Activated CD4-positive, alpha-beta T cell treated with anti-CD3 and anti-CD28 coated beads, Interleukin-2, amount 50 U/mL, for 24 hours (primary cell): ENCODE measurements at places on chromosomes 6 and 20.

DNA sequence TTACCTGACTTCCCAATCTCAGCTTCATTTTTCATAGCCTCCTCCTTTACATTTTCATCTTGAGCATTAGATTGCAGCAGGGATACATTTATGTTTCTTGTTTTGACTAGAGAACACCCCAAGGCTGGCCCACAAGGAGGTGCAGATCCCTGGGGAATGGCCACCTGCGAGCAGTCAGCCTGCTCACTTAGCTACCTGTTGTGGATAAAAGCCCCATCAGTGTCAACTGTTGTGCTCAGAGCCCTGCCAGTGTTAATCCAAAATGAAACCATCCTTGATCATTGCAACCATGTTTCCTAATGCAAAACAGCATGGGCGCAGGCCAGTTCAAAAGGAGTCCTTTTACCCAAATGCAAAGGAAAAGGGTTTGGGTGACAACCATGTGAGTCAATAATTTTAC lies 50.8 kb downstream of the CNR1 start:
- DNase-seq, result no peak

- no peak for DNase-seq
These were observed 115.4 kb downstream of the PFDN4 start for GRCh38 chr20:54323227-54323734.

DNA sequence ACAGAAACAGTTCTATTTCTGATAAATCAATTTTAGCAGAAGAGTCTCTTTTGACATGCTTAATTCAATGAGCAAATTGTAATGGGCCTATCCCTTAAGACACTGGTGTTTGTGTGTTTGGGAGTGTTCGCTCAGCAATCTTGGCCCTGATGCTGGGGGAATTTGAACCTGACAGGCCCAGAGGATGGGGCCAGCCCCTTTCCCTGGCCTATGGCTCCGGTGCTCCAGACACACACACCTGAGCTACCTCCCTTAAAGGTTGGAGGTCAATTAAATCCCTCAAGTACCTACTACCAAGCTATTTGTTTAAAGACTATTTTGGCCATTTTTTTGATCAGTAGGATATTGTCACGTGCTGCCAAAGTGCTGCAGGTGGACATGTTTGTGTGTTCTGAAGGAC lies 549.3 kb downstream of the PRKN start:
- DNase-seq, result no peak

DNA sequence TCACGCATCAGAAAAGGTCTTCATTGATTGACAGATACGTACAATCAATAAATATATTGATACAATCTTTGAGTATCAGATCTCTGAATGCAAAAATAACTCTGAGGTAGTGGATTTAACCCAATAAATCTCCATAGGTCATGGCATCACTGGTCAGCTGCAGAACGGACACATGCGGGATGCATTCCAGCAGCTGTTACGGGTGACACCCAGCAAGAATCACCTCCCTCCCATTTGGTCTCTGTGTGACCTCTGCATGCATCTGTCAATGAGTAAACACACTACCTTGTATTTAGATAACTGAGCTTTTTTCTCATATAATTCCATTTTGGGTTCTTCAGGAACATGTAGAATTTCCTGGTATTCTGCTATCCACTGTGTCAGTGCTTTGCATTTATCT lies 285.4 kb downstream of the SYNE1 start:
- no peak for DNase-seq

DNA sequence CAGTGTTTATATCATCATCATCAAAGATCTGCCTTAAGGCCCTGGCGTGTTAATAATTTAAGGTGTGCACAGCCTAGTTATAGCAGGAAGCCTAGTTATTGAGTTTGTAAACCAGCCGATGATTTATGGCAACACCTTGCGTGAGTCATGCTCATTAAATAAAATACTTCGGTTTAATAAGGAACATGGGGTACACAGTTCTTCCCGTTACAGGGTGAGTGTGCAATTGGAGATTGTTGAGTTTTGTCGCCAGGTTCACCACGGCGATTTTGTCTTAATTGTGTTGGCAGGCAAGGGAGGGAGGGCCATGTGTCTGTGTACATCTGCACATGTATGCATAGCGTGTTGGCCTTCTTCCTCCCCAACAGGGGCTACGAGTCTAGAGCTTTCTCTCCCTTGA lies 104.0 kb downstream of the TFAP2A start:
- DNase-seq, result no peak

DNA sequence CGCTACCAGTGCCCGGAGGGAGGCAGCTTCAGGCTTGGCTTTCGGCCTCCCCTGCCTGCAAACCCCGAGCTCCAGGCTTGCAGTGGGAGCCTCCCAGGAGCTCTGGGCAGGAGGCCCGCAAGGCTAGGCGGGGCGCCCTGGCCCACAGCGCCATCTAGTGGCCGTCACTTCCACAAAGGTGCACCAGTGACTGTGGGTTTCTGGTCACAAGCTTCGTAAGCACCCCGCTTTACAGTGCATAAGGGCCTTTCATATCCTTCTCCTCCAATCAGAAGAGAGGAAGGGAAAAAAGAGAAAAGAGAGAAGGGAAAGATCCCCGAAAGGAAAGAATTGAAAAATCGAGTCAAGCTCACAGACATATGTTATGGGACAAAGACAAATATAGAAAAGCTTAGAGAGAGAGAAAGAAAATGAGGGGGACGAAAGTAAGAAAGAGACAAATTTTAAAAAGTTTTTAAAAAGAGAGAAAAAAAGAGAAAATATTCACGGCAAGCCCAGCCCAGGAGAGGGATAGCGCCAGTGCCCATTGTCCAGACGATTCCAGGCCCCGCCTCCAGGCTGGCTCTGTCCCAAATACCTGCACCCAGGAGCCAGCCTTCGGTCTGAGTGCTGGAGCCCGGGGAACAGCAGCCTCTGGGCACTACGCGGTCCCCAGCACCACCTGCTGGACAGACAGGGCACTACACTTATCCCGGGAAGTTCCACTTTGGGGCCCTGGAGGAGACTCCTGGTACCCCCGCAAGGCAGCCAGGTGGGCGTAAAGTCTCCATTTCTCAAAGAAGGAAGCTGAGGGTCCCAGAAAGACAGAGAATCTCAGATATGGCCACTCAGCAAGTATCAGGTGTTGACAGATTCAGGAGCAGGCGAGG lies 207.1 kb downstream of the PREX1 start:
- DNase-seq, result peak; percentile 52

GRCh38 chr6:169722362-169723199 lies 1.7 kb downstream of the PHF10 start:
- no peak for DNase-seq

DNA sequence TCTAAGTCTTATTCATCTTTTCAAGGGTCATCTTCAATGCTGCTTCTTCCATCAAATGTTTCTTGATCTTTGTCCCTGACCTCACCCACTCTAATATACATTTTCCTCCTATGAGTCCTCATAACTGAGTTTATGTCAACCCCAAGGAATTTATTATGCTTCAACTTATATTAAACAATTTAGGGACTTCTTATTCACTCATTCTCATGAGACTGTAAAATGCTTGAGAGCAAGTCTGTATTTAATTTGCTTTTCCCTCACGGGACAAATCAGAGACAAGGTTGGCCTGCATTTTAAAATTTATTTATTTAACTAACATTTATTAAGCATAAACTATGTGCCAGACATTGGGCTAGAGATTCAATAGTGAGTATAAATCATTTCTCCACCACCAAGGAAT lies 312.0 kb upstream of the NT5E start:
- DNase-seq, result no peak

GRCh38 chr6:31007694-31008093 lies 2.6 kb upstream of the MUC22 start:
- no peak for DNase-seq

- DNase-seq, result no peak
These were observed 37.4 kb upstream of the SYNDIG1 start for GRCh38 chr20:24432046-24432442.

- DNase-seq, result peak; percentile 63
These were observed 107.5 kb downstream of the SLC22A3 start for GRCh38 chr6:160455541-160456213.

- no peak for DNase-seq
These were observed 141.6 kb upstream of the ARMC2 start for GRCh38 chr6:108706649-108707048.

DNA sequence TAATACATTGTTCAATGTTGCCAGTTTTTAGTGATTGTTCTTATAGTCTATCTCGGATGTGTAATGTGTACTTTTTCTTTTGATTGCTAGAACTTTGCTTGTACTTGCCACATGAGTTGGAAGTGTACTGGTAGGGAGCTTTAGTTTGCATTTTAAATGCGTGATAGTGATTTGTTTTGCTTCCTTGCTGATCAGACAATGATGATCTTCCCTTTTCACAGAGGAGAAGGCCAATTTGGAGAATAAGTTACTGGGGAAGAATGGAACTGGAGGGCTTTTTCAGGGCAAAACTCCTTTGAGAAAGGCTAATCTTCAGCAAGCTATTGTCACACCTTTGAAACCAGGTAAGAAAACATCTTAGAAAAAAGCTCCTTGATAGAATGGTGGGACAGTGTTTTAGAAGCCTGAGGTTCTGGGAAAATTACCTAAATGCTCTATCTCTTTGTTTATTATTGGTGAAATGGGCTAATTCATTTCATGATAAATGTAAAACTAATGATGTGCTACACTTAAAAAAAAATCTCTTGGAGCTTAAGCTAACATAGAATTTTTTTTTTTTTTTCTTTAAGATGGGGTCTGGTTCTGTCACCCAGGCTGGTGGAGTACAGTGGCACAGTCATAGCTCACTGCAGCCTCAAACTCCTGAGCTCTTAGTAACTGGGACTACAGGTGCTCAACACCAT lies 20.9 kb downstream of the TPX2 start:
- DNase-seq, result no peak

DNA sequence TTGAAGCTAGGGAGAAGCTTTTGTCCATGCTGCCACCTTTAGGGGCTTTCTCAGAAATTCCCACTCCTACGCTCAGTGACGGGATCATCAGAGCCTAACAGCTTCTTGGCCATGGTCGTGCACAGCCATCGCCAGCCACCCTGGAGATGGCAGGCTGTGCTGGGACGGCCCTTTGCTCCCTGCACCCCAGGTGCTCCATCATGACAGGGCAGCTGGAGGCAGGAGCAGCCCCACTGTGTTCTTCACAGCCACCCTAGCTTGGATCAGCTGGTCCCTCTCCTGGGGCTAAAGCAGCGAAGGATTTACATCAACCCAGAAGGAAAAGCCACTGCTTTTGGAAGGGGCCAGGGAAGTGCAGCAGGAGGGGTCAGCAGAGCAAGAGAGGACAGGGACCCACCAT lies 235.9 kb downstream of the LY86 start:
- DNase-seq, result no peak

DNA sequence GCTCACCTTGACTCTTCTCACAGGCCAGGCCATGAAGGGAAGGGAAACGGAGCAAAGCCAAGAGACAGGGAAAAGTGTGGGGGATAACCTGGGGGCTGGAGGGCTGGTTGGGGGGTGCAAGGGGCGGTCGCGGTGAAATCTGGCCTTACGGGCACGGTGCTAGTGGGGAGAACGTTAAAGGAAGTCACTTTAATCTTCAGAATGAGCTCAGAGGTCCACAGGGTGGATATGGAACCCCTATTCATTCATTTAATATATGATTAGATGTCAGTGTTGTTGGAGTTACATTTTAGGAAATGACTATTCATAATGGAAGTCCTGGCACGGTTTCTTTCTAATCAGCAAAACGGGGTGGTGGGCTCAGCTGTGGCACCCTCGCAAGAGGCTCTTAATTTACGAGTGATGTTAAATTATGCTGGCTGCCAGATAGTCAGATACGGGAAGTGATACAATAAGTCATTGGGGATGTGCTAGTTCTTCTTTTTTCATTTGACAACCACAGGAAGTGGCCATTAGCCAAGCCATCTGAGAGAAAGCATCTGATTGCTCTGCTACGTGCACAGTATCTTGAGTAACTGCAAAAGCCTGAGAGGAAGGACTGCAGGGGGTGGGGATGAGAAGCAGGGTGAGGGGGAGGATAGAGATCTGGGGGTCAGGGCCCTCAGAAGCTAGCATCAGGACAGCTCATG lies 253.0 kb downstream of the QKI start:
- no peak for DNase-seq

DNA sequence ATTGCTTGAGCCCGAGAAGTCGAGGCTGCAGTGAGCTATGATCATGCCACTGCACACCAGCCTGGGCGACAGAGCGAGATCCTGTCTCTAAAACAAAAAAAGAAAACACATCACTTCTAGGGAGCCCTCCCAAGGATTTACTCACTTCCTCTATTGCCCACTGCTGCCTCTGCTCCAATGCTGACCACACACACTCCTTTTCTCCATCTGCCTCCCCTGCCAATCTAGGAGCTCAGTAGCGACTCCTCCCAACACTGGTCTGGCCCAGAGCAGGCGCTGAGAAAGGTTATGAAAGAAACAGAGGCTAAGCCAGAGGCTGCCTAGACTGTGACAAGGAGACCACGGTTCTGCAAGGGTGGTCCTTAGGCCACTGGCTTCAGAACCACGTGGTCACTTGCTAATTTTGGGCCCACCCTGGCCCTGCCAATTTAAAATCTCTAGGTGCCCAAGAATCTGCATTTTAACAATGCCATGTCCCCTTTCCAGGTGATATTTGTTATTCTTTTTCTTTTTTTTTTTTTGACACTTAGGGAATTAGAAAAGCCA lies 1.3 kb upstream of the E2F1 start:
- no peak for DNase-seq

GRCh38 chr6:11769811-11770545 lies 8.6 kb downstream of the ADTRP start:
- DNase-seq, result no peak
